Forelimb muscle (tissue), 1 donor: ENCODE measurements at places on chromosomes 7 and 10. TPM values are rescaled to one million over a fixed set of nuclear protein-coding genes. Genes with fewer than 3 reads are reported as not detected.

The AGAP9 gene
- polyA plus RNA-seq, result 20.2 TPM

The TDRD1 gene
- 0.13 TPM for polyA plus RNA-seq

The JAZF1 gene
- 26.0 TPM for polyA plus RNA-seq

The LDB1 gene
- polyA plus RNA-seq, result 83.9 TPM

DNA sequence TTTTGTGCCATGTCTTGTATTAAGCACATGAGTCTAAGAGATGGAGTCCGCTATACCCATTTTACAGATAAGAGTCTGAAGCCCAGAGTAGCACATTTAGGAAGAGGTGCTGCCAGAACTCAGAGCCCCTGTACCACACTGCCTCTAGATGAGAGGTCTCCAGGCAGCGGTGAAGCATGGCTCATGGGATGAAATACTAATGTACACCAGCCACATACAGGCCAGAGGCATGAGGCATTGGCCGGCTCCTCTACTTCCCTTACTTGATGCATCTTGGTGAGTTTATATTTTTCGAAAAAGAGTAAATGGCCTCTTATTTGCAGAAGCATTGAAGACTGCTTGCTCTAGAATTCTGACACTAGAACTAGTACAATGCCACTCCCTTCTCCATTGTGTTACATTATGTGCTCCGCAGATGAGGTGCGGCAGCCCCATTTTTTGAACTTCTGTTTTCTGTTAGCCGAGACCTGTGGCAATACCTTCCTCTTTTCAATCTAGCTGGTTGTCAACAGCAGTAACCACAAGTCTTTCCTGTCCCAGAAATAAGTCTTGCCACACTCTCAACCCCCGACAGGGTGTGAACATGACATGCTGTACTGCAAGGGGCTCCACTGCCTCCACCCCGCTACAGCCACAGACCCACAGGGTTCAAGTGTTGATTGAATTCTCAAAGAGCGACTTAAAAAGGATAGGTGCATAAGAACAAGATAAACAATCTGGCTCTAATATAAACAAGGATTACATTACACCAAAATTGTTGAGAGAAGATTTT, 145.3 kb downstream of the CELF2 start:
- DNase-seq, result no peak

- no peak for DNase-seq
These were observed 100.3 kb downstream of the CCSER2 start for GRCh38 chr10:84428711-84429110.

- no peak for DNase-seq
These were observed 3.0 kb upstream of the HOXA7 start for GRCh38 chr7:27159266-27160144.

DNA sequence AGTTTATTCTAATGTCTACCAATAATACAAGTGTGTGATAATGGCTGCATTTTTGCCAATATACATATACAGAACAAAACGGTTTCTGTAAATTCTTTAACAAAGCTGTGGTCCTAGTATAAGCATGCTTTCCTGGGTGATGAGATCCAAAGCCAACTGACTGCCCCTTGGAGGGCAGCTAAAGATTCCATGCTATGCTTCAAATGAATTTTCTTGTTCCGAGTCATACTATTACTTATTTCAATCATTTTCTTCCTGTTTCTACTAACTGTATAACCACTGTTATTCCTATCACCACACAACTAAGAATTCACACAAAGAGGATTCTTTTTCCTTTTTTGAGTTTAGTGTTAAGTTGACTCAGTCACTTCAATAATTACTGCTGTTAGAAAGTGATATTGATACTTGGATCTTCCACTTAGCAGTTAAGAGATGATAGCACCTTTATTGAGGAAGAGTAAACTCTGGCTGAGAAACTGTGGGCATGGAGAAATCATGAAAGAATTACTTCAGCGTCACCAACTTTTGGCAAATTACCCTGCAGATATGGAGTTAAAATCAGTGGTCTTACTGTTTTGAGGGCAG, 197.5 kb downstream of the ARL4A start:
- DNase-seq, result no peak

DNA sequence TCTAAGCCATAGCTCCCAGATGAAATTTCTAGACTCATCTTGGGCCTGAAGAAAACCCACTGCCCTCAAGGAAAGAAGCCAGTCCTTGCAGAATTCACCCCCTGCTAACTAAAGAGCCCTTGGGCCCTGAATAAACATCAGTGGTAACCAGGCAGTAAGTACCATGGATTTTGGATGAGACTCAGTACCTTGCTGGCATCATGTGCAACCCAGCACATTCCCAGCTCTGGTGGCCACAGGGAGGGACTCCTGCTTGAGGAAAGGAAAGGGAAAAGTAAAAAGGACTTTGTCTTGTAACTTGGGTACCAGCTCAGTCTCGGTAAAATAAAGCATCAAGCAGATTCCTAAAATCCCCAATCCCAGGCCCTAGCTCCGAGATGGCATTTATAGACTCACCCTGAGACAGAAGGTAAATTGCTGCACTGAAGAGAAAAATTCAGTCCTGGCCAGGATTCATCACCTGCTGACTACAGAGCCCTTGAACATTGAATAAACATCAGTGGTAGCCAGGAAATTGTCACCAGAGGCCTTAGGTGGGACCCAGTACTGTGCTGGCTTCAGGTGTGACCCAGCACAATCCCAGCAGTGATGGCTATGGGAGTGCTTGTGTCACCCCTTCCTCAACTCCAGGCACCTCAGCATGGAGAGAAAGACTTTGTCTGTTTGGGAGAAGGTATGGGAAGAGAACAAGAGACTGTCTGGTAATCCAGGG, 31.2 kb upstream of the SFTPD start:
- no peak for DNase-seq
